CMK (cell line): ENCODE measurements at places on chromosomes 7 and 10.

GRCh38 chr7:1418505-1419309 is 40.6 kb downstream of the MICALL2 start:
- DNase-seq: no peak

DNA sequence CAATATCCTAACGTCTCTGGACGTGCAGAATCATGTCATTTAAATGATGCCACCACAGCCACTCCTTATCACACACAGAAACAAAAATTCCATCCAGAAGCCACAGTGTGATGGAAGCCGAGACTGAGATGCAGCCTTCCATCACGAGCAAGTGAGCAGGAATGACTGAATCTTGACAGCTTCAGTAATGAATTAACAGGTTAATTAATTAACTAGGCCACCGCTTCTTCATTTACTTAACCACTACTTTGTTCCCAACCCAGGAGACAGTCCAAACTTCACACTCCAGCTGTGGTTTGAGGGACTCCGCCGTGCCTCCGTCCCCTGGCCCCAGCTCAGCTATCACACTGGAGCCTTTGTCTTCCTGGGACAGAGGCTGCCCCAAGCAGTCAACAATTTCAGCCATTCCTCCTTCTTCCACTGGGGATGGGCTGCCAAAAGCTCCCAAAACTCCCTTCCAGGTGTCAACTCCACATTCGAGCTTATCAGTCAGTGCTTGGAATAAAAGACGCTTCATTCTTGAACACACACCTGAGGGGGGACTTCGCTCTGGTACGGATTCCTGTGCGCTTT is 65.9 kb downstream of the FGFR2 start:
- DNase-seq: no peak

- DNase-seq: no peak
Measured at GRCh38 chr10:67144530-67144929, 218.7 kb downstream of the LRRTM3 start.

GRCh38 chr7:15674586-15674985 is 11.9 kb downstream of the MEOX2 start:
- DNase-seq: no peak

- no peak for DNase-seq
Measured at GRCh38 chr7:51633596-51633995, 317.0 kb upstream of the COBL start.

DNA sequence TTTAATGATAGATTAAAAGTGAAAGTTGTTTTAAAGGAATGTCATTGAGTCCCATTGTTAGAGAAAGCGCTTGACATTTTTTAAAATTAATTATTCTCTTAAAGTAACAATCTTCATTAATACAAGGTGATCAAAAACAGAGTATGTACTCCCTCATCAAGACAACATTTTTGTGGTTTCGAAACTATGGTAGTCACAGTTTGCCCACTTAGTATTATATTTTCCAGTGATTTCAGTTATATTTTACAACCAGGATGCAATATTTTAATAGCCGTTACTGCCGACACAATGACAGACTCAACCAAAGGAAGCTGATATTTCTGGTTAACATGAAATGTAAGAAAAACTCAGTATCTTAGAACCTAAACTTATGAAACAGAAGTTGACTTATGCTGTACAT is 31.3 kb downstream of the MKX start:
- no peak for DNase-seq

- DNase-seq: no peak
Measured at GRCh38 chr7:105133358-105133757, 119.4 kb downstream of the KMT2E start.

- no peak for DNase-seq
Measured at GRCh38 chr7:100614308-100614861, 2.0 kb downstream of the MOSPD3 start.

DNA sequence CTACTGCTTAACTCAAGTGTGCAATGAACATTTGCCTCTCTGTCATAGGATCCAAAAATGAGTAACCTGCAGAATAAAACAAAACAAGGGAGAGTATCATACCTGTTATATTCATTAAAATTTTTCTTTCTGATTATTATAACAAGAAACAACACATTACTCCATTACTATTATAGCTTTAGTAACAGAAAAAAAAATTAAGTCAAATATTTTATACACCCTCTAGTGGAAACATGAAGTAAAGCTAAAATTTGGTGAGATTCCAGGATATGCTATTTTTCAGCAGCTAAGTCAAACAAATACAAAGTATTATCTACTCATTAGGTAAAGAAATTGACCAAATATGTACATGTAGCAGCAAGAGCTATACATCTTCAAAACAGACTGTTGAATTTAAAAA is 56.3 kb downstream of the PDZD8 start:
- DNase-seq: no peak

GRCh38 chr7:43771128-43771527 is 12.6 kb downstream of the BLVRA start:
- DNase-seq: no peak

GRCh38 chr7:610141-610530 is 90.5 kb upstream of the PDGFA start:
- no peak for DNase-seq

DNA sequence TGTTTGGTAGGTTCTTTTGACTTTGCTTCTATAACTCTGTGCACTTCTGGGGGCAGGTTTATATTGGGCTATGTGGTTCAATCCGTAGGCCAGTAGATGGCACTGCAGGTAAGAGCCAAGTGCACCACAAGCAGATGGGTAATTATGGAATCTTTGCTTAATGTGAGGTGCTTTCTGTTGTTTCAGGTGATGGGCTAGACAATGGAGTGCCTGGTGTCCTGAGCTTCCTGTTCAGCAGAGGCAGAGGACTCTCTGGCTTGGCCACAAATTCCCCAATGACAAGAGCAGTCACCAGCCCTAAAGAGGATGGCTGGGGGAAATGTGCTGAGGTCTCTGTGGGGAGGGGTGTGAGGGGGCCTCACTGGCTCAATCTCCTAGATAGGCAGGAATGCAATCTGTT is 455.0 kb downstream of the CCSER2 start:
- DNase-seq: no peak

DNA sequence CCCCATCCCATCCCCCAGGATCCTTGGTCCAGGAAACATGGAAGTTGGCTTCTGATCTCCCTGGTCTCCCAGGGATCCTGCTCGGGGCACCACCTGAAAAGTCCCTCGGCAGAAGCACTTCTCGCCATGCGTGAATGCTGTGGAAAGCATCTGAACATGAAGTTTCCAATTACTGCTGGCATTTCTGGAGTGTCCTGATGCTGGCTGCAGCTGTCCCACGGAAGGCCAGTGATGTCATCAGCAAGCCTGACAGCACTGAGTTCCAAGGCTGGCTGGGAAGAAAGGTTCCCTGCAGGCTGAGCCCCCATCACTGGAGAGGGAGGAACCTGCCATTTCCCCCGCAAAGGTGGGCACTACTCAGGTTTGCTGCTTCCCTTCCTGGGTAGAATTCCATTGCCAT is 71.4 kb downstream of the KCNMA1 start:
- DNase-seq: no peak

- DNase-seq: no peak
Measured at GRCh38 chr7:106768324-106768751, 96.7 kb upstream of the PIK3CG start.

DNA sequence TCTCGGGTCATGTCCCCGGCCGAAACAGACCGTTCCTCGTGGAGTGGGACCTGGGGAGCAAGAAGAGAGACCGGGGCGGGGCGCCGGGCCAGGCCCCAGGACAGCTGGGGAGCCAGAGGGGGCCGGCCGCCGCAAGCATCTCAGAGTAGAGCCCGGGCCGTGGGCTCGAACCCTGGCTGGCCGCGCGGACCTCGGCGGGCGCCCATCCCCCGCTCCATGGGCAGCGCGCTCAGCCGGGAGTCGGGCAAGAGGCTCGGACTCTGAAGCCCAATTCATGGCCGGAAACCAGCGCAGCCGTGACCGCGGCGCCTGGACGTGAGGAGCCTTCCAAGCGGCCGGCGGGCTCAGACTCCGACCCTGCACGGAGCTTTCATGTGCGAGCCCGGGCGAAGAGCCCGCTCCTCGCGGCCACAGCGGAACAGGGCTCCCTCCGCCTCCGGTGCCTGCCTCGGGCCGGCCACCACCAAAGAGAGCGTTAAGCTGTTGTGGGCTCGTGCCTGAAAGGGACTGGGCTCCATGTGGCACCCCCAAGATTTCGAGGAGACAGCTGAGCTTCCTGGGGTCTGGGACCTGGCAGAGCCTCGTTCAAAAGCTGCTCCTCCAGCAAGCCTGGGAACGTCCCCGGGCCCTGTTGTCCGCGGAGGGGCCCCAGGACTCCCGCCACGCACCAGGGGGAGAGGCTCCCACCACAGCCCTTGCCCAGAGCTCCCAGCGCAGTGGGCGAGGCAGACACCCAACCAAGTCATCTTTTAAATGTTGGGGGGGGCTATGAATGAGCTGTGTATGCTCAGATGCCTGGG is 757 bp upstream of the GRID1 start:
- no peak for DNase-seq

- DNase-seq: no peak
Measured at GRCh38 chr7:152862856-152863255, 103.3 kb downstream of the ACTR3B start.

GRCh38 chr10:124210263-124210662 is 116.9 kb upstream of the CHST15 start:
- DNase-seq: no peak

DNA sequence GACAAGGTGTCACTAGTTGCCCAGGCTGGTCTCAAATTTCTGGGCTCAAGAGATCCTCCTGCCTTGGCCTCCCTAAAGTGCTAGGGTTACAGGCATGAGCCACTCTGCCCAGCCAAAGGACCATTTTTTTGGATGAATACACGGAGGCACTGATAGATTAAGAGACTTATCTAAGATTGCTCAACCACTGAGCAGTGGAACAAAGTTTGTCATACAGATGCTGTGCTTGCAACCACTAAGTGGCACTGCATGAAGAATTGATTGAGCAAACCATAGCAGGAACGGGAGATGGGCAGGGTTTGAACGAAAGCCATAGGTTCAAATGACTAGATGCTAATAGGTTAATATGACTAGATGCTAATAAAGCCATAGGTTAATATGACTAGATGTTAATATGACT is 61.1 kb downstream of the EBLN1 start:
- no peak for DNase-seq

GRCh38 chr10:58723186-58723585 is 210.5 kb downstream of the BICC1 start:
- DNase-seq: no peak

DNA sequence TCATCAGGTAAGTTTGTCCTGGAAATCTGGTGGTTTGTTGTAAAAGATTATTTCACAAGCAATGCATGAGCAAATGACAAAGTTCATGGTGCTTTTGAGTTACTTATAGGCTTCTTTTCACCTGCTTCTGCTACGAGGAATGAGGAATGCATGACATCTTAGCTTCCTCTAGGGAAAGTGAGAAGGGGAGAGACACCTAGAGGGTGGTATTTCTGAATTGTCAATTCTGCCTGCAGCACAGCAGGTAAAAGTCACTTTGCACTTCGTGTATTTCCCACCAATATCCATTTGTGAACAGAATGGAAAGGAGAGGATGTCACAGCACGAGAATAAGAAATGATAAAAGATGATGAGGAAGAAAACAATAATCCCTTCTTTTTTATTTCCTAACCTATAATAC is 153.4 kb upstream of the FEZF1 start:
- no peak for DNase-seq

DNA sequence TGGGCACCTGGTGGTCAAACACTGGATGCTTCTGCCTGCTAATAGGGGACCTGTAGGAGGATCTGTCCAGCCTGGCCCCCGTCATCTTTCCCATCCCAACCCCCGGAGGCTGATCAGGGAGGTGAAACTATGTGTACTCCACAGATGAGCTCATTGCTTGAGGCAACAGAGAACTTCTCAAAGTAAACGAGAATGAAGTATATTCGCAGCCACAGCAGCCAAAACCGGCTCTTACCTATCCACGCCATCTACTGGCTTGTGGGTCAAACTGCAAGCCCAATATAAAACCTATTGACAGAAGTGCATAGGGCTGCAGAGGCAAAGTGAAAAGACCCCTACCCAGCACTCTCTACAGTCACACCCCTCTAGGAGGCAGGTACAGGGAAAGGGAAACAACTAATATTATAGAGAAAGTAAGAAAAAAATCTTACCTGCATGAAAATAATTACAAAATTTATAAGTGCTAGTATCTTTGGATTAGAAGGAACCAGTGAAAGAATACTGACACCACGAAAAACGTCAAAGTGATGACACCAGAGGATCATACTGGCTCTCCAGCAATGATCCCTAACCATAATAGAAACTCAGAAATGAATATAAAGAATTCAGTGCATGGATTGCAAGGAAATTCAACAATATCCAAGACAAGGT is 973.5 kb downstream of the ANKRD7 start:
- no peak for DNase-seq

GRCh38 chr7:154744256-154744860 is 258.6 kb downstream of the PAXIP1 start:
- DNase-seq: no peak

GRCh38 chr7:132577206-132578049 is 1.2 kb upstream of the PLXNA4 start:
- DNase-seq: no peak

DNA sequence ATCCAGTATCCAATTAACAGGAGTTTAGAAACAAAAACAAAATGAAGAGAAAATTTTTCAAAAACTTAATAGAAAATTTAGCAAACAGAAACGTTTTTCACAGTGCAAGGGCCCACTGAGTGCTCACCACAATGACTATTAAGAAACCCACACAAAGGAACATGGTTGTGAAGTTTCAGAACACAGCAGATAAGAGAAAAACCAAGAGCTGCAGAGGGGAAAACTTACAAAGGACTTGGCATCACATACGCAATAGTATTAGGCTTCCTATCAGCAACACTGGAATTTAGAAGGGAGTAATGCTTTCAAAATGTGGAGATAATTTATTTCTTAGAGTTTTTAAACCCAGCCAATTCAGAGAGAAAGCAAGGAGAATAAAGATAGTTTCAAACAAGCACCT is 1.7 kb upstream of the C7orf25 start:
- DNase-seq: no peak
